ENCODE measurements at places on chromosomes 13 and 19.

- DNase-seq: no peak
Observed at GRCh38 chr13:27170516-27171243, 931 bp downstream of the USP12 start.

GRCh38 chr13:67369895-67370660 lies 139.9 kb upstream of the PCDH9 start:
- no peak for DNase-seq

DNA sequence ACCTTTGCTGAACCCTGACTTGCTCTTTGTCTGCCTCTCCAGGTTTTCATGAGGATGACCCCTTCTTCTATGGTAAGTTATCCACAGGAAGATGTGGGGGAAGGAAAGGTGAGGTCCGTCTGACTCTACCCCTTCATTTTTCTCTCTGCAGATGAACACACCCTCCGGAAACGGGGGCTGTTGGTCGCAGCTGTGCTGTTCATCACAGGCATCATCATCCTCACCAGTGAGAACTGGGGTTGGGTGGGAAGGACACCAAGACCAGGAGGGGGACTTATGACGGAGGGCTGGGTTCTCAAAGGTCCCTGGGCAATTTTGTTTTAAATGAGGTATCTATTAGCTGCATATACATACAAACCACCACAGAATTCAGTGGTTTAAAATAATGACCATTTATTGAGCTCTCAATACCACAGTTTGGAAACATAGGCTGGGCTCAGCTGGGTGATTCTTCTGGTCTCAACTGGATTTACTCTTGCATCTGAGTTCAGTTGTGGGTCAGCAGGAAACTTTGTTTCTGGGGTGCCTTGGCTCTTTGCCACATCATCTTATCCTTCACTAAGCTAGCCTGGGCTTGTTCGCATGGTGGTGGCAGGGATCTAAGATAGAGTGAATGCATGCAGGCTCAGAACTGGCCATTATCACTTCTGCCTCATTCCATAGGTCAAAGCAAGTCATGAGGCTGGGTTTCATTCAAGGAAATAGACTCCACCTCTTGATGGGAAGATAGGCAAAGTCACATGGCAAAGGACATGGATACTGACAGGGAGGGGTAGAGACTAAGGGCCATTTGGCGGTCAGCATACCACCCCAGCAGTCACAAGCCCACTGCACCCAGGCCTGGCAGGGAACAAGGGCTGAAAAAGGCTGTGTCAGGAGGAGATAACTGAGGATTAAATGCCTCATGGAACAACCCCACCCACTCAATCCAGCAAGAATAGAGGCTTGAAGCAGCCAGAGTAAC lies 11.8 kb downstream of the FXYD5 start:
- no peak for DNase-seq

DNA sequence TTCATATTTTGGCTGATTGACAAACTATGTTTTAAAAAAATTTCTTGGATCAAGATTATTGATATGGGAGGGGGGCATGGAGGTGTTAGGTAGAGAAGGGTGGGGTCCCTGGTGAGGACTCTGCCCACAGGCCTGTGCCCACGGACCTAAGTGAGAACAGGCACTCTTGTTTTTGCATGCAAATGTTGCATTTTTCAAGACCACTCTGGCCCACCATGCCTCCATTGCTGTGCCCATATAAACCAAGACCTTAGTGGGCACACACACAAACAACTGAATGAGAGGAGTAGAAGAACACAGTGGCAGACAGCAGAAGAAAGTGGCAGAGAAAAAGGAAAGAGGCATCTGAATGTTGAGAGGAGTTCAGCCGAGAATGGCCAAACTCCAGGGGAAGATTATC lies 69.6 kb upstream of the ZNF98 start:
- DNase-seq: no peak

DNA sequence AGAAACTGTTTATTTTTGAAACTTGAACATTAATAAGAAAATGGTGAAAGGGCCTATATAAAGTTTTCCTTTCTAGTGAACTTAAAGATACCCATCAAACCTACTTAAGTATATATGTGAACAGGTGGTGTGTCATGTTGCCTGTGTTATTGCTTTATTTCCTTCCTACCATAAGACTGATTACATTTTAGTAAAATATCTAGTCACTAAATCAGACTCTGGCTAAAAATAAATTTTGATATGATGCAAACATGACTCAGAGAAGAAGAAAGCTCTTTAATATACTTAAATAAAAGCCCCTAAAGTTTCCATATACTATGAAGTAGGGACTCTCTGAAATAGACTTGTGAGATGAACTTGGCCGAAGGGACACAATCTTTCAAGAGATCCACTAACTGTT lies 35.1 kb upstream of the FBXL3 start:
- DNase-seq: no peak

Measured in T follicular helper cell (primary cell).